Breast epithelium (tissue), 4 donors: ENCODE measurements at places on chromosomes 5 and 9.

DNA sequence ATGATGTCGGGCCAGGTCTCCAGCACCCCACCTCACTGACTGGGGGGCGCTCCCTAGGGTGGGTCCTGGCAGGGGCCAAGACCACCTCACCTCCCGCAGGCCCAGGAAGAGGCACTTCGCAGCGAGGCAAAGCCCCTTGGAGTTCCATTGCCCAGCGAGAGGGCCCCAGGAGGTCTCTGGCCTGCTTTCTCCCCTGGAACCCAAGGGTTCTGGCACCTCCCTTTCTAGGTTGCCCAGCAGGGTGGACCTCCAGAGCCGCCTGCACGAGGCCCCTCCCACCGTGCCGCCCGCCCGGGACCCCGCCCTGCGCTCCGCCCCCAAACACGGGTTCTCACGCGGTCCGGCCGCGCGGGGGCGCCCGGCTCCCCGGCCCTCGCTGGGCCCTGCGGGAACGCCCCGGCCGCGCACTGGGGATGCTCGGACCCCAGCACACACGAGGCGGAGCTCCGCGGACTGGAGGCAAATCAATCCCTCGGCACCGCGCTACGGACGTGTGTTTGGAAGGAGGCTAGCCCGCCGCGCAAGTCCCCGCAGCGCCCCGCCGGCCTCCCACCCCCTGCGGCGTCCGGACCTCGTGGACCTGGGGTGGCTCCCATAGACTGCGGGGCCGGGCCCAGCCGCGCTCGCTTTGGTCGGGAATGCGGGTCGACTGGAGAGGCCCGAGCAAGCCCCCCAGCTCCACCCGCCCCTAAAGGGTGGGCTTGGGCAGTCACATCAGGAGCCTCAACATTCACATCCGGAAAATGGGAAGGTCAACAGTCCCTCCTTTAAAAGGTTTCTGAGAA, 99.5 kb upstream of the LMX1B start:
- no peak for DNase-seq

- DNase-seq = no peak
Measured at GRCh38 chr9:131482343-131483006, 20.2 kb upstream of the POMT1 start.

GRCh38 chr9:23123048-23123632, 676.5 kb downstream of the DMRTA1 start:
- no peak for DNase-seq

GRCh38 chr9:134789168-134789567, 91.4 kb upstream of the FCN2 start:
- DNase-seq = no peak

DNA sequence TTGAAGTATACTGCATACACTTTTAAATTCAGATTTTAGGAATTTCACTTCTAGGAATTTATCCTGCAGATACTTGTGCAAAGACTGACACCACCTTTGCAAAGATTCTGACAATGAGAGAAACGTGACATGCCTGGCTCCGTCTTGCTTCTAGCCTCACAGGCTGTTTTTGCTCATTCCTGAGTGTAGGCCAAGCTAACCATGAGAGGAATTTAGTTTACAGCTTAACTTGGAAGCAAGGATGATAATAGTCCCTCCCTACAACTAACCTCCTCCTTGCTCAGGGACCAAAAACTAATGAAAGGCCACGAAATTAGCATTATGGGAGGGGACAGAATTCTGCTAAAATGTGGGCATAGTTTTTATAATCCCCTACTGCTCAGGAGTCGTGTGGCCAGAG, 31.1 kb downstream of the C5orf22 start:
- no peak for DNase-seq

GRCh38 chr9:112002847-112003457, 106.3 kb downstream of the UGCG start:
- no peak for DNase-seq

DNA sequence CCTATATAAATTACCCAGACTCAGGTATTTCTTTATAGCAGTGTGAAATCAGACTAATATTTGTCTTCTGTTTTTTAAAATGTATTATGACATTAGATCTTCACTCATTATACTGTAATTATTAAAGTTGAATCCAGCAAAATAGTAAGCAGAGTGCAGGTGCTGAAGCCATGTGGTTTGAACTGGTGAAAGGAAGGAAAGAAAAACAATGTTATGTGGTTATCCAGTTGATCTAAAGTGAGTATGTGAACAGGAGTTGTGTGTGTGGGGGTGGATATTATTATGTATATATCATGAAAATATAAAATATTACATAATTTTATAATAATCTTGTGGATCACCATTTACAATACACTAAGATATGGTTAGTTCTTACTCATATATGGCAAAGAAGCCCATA, 593.7 kb downstream of the SEMA5A start:
- DNase-seq = no peak

DNA sequence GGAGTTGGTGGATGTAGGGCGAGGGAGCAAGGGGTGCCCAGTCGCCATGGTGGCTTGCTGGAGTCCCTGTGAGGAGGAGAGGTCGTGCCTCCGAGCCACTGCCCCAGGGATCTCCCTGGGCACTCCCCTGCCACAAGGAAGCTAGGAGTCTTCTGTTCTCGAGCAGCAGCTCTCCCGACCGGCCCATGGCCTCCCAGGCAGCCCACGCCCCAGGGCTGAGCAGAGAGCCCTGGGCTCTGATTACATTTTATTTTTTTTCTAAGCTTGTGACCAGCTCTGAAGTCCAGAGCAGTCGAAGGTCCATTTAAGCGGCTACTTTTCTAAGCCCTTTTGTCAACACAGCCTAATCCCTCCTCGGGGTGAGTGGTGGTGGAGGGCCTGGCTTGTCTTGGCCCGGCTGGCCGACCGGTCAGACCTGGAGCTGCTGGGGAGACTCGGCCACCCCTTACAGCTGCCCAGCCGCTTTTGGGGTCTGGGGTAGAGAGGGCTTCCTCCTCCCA, 2.1 kb downstream of the RXRA start:
- DNase-seq = no peak
